ENCODE measurements at places on chromosomes 4 and X.

GRCh38 chr4:95263391-95263790 is 285.4 kb downstream of the UNC5C start:
- no peak for DNase-seq

- no peak for DNase-seq
These were observed 26.5 kb upstream of the NEIL3 start for GRCh38 chr4:177283167-177283566.

DNA sequence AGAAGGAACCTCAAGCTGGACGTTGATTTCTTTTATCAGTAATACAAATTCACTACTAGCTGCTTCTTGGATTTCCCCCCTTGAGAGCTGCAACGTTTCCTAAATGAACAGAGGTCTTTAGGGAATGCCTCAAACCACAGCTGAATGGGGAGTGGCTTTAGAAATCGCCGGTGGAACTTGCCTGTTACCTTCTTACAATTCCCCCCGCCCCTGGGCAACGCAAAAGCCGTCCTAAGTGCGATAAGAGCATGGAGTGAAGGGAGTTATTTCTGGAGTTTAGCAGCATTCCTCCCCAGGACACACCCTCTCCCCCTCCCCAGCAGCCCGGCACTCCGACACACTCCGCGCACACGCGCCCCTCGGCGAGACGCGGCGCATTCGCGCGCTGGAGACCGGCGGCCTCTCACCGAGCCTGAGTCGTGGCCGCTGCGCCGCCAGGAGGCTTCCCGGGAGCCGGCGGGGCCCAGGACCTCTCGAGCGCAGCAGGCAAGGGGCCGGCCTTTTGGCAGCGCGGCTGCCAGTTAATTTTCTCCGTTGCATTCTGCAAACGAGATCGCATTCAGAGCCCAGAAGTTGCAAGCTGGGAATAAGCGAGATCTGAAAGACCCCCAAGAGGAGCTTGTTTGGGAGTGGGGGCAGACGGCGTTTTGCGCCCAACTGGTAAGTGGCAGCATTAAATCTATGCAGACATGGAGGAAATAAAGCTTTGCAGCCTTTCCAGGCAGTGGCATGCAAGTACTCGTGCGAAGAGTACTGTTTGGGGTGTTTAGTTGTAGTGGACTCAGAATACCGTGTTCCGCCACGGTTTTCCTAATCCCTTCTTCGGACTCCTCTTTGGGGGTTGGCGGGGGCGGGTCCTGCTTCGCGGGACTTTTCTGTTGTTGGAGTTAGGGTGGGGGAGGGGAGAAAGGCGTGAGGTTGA is 134.7 kb downstream of the PALLD start:
- DNase-seq: no peak

DNA sequence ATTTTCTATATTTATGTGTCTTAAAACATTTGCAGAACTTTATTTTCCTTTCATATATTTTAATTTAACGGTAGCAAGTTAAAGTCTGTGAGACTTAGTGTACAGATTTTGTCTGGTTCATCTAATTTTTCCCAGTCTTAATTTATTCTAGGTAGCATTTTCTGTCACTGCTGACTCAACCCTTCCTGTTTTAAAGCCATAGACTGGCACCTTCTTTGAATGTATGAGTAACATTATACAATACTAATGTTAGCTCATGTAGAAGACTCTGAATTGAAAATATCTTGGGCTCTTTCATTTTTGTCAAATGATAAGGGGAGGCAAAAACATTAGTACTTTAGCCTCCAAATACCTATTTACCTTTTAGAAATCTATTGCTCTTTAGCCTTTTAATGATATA is 43.6 kb downstream of the BLTP1 start:
- no peak for DNase-seq

GRCh38 chr4:84878090-84878489 is 88.4 kb downstream of the WDFY3 start:
- DNase-seq: no peak

GRCh38 chr4:6916069-6916586 is 6.5 kb downstream of the TBC1D14 start:
- DNase-seq: no peak

DNA sequence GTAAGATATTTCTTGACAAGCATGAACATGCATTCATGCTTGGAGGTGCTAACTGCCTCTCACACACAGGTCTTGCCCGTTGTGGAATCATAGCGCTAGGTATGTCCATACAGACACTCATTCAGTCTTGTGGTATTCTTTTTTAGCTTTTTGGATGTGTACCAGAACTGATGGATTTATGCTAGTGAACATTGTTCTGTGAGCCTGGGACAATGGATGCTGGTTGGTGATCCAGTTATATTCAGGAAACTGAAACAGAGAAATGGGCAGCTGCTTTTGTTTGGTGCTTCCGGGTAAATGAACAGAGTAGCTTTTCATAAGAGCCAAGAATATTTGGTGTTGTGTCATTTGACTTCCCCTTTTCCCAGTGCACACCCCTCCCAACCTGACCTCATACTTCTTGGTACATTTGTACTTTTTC is 78.9 kb upstream of the SLC4A4 start:
- DNase-seq: no peak

GRCh38 chrX:5857232-5857631 is 371.4 kb downstream of the NLGN4X start:
- no peak for DNase-seq

DNA sequence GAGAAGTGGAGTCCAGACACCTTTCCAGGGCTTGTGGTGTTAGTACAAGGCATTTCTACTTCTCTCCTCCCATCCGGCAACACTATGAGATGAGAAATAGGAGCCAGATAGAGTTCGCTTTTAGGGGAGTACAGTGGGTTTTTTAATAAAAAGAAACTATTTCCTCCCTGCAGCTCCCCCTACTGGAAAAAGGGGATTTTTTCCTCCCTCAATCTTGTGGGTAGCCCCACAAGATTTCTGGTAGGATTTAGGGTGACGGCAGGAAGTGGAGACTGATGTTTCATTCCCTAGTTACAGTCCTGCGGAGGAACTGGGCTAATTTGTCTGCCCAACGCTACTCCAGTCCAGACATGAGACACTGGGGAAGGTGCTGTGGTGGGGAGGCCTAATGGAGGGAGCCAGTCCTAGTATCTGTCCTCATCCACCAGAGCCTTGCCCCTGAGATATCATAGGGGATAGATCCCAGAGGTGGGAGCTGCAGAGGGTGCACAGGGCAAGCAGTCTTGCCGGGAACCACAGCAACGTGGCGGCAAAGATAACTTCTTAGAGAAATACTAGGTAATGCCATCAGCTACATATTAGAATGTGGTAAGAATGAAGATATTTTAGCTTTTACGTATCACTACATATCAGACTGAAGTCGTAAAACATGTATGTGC is 45.5 kb upstream of the PRKG2 start:
- DNase-seq: no peak

DNA sequence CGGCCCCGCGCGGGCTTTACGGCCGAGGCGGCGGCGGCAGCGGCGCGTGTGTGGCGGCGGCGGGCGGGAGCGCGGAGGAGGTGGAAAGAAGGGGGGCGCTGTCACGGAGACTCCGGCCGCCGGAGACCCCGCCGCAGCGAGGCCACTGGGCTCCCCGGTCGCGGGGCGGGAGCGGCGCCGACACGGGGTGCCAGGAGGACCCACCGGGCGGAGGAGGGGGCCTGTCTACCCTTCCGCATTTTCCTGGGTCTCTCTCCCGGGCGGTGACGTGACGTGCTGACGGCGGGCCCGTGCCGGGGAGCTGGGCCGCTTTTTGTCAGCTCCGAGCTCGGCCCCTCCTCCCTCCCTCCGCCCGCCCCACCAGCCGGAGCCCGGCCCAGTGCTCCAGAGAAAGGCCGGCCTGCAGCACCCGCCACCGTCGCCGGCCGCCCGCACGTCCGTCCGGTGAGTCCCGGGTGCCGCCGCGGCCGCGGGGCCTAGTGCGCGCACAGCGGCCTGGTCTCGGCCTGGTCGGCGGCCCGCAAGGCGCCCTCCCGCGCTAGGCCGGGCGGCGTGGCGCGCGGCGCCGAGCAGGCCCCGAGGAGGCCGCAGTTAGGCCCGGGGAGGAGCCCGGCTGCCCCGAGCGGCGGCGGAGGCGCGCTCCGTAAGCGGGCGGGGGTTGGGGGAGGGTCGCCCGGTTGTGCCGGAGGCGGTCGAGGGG is at the start of gene ZFX:
Gene ZFX, plus strand, starts transcription at position 379 of the 700 bp plus-strand sequence. CDS start 23,014 bp downstream, outside the sequence.
- DNase-seq: peak; percentile 44

GRCh38 chrX:125977851-125978250 is 188.2 kb downstream of the DCAF12L2 start:
- DNase-seq: no peak

GRCh38 chrX:130539721-130540321 is 138.0 kb downstream of the RBMX2 start:
- peak; percentile 16 for DNase-seq

DNA sequence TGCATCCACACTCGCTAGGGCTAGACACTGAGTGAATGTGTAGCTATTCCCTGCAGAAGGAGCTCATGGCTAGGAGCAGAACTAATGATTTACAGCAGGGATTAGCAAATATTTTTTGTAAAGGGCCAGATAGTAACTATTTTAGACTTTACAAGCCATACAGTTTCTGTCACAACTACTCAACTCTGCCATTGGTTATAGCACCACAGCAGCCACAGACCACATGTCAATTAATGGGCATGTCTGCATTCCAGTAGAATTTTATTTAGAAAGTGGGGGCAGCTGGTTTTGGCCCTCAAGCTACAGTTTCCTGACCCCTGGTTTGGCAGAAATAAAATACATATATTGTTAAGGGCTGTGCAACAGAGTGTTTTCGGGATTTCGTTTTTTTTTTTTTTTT is 192.6 kb downstream of the FRMPD4 start:
- DNase-seq: no peak

DNA sequence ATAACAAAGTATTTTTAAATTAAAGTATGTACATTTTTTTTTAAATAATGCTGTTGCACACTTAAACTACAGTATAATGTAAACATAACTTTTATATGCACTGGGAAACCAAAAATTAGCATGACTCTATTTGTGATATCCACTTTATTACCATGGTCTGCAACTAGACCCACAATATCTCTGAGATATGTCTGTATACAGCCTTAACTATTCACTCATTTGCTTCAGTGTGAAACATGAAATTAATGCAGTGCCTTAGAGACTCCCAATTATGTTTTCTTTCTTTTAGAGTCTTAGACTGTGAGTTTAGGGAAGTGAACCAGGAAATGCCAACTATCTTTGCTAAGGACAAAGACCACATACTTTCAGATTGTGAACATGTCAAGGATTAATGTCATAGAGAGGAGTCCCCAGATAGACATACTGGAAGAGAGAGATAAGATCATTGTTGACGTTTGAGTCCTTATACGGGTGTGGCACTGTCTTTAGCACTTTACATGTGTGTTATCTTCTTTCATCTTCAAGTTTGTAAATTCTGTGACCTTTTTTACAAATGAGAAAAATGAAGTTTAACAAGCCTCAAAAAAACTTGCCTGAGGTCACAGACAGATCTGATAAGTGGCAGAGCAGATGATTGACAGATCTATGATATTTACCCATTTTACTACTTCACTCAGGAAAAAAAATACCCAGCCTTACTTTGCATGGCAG is 23.2 kb downstream of the CXorf58 start:
- DNase-seq: peak; percentile 43

- DNase-seq: no peak
These were observed 310.0 kb downstream of the PDGFC start for GRCh38 chr4:156661555-156661954.

DNA sequence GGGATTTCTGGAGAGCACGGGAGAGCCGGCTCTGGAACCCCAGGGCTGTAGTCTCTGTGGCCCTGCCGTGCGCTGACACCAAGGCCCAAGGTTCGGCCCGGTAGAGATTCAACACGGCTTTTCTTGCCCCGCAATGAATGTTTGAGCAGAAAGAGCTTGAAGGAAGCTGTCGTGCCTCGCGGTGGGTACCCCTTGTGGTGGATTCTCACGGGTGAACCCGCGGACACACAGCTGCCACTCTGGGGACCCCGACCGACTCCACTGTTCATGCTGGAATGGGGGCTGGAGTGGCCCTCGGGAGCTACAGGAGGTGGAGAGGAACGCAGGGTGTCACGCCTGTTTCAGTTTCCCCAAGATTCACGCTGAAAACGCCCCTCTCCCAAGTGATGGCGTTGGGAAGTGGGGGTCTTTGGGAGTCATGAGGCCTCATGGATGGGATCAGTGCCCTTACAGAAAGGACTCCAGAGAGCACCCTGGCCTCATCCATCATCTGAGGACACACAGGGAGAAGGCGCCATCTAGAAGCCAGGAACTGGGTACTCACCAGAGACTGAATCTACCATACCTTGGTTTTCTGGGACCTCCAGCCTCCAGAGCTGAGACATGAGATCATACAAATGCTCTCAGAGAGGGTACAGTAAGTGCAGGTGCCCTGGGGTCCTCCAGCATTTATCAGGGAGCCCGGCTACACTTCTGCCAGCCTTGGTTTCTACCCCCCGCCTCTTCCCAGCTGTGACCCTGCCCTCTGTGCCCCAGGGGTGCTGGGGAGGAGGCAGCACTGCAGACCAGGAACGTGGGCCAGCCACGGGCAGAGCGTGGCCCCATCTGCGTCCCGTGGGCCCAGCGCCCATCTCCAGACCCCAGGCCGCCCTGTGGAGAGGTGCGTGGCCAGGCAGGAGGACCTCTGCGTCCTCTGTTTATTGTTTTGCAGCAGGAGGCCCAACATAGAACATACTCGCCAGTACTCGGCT is 6.4 kb downstream of the SLC25A6 start:
- no peak for DNase-seq

GRCh38 chr4:90603540-90603939 is 476.3 kb downstream of the CCSER1 start:
- no peak for DNase-seq

- no peak for DNase-seq
These were observed 106.2 kb downstream of the LNX1 start for GRCh38 chr4:53484911-53485657.

- no peak for DNase-seq
These were observed 39.6 kb downstream of the CDKL5 start for GRCh38 chrX:18465051-18465450.

DNA sequence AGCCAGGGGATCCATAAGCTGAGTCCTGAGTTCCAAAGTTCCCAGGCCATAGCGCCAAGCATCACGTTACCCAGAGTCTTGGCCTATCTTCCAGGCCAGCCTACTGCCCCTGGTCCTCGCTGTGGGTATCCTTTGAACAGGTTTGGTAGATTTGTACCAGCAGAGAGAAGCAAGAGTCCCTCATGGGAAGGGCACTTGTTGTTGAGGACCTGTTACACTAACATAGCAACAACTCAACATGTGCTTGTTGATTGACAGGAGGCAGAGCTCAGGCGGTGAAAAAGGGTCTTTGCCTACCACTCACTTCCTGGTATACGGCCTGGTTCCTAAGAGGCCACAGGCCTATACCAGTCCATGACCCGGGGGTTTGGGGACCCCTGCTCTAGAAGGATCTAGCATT is 138.4 kb downstream of the RASL11B start:
- DNase-seq: no peak

DNA sequence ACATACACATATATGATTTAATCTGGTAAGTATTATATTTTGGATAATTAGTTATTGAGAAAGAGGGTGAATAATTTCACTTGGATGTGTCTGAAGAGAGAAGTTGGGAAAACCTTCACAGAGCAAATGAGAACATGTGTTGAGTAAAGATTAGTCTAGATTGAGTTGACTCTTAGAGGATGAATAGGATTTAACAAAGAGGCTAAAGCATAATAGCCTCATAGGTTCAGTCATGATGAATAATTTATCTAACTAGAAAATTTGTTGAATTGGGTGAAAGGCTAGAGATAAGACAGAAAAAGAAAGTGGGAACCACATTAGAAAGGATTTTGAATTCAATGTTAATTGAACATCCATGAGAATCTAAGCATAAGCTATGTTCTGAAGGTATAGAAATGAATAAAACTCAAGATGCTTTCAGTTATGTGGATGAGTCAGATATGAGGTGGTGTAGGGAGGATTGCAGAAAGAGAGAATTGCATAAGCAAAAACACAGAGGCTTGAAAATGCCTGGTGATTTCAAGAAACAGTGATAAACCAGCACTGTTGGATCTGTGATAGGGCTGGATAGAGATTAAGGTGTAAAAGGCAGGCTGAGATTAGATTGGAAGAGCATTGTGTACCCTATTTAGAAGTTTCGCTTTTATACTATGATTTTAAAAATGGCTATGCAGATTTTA is 207.6 kb upstream of the NR3C2 start:
- DNase-seq: no peak

Measured in naive thymus-derived CD4-positive, alpha-beta T cell (primary cell).